Activated naive CD4-positive, alpha-beta T cell treated with anti-CD3 and anti-CD28 coated beads, Interleukin-2, amount 50 U/mL, for 72 hours (primary cell): ENCODE measurements at places on chromosomes 16 and 17. TPM values are rescaled to one million over a fixed set of nuclear protein-coding genes. Genes with fewer than 3 reads are reported as not detected.

The ASPA gene
- total RNA-seq, result 0.16 TPM

The TERB1 gene
- not detected for total RNA-seq

The LGALS9B gene
- total RNA-seq, result not detected

The MYH13 gene
- total RNA-seq, result not detected

The ALDH3A1 gene
- 0.30 TPM for total RNA-seq

The TMEM88 gene
- total RNA-seq, result 1.3 TPM
